ENCODE measurements at places on chromosomes 11 and 22.

GRCh38 chr11:14422814-14423182 lies 63.8 kb upstream of the RRAS2 start:
- DNase-seq, result no peak

GRCh38 chr11:73760135-73760678 lies 667 bp downstream of the RAB6A start:
- DNase-seq, result no peak

GRCh38 chr11:2421226-2421994 lies 20.9 kb downstream of the TSSC4 start:
- DNase-seq, result no peak

- no peak for DNase-seq
Observed at GRCh38 chr11:70769521-70769920, 371.2 kb downstream of the CTTN start.

DNA sequence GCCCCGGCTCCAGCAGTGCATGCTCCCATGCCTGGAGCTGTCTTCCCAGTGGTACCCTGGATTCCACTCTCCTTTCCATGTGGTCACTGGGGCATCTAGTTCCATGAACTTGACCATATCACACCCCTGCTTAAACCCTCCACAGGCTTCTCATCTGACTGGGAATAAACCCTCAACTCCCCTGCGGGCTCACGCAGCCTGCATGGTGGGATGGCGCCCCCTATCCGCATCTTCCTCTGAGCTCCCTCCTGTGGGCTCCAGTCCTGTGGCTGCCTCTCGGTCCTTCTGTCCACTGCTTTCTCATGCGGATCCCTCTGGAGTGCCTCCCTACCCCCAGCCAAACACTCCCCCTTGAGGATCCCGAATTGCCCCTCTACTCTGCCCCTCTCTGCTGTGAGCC lies 41.4 kb upstream of the TTLL12 start:
- no peak for DNase-seq

GRCh38 chr11:119545978-119546915 lies 123.3 kb upstream of the THY1 start:
- DNase-seq, result no peak

GRCh38 chr11:75072582-75072981 lies 24.1 kb downstream of the OR2AT4 start:
- DNase-seq, result no peak

GRCh38 chr11:113518716-113519495 lies 43.7 kb upstream of the DRD2 start:
- DNase-seq, result no peak

- DNase-seq, result no peak
Observed at GRCh38 chr22:27895600-27895999, 23.5 kb downstream of the PITPNB start.

DNA sequence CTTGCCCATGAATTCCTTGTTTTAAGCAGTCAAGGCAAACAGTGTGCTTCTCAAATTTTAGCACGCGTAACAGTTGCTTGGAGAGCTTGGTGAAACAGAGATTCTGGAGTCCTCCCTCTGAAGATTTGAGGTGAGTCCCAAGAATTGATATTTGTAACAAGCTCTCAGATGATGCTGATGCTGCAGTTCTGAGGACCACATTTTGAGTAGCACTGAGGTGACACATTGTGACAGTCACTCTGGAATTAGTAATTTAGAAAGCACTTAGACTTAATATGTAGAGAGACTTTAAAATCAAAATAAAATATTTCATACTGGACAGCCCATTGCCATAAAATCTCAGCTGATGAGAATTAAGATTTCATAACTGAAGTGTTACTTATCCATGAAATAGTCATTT lies 38.5 kb downstream of the DNAJC24 start:
- DNase-seq, result no peak

DNA sequence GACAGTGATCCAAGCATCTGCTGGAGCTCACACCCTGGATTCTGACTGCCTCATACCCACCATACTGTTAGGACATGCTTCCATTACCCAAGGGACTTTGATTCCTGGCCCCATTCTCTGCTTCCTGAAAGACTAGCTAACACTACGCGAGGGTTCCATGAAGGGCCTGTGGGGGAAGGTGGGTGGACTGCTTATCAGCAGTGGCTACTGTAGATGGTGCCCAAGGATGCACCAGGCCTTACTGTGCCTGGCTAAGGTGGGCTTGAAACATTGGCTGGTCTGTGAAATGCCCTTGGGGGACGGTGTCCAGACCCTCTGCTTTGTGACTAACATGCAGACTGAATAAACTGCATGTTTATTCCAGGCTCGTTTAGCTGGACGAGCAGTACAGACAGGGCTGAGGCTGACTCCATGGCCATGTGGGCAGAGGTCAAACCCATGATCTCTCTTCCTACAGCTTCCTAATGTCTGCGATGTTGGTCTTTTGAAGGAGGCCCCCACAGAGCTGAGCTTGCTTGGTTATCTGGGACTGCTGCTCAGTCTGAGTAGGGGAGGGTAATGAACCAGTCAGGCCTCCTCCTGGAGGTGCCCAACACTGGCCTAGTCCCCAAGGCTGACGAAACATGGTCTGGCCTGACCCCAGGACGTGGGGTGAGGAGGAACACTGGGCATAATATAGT lies 48.3 kb upstream of the PHOX2A start:
- DNase-seq, result no peak

DNA sequence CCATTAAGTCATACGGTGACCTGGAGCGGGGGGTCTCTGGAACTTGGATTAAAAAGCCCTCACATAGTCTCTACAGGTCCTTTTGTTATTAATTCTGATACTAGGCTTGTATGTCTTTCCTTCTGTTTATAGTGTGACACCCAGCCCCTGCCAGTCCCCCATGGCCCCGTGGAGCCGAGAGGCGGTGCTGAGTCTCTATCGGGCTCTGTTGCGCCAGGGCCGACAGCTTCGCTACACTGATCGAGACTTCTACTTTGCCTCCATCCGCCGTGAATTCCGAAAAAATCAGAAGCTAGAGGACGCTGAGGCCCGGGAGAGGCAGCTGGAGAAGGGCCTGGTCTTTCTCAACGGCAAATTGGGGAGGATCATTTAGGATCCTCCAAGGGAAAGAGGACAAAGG lies 2.0 kb downstream of the MIEF1 start:
- no peak for DNase-seq

GRCh38 chr11:3380706-3381545 lies 2.0 kb upstream of the ZNF195 start:
- DNase-seq, result no peak

DNA sequence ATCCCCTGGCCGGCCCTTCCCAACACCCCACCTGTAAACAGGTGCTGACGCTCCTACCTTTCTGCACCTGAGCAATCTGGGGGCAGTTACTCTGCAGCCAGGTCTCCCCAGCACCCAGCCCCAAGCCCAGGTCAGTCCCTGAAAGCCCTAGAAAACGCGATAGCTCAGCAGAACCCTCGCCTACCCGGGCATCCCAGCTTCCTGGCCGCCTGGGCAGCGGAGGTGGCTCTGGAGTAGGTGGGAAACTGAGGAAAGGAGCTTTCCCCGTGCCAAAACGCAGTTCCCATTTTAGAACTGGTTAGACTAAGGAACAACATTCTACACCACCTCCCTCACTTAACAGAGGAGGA lies 445 bp downstream of the SYTL2 start:
- no peak for DNase-seq
